ENCODE measurements at places on chromosomes 5 and 9.

DNA sequence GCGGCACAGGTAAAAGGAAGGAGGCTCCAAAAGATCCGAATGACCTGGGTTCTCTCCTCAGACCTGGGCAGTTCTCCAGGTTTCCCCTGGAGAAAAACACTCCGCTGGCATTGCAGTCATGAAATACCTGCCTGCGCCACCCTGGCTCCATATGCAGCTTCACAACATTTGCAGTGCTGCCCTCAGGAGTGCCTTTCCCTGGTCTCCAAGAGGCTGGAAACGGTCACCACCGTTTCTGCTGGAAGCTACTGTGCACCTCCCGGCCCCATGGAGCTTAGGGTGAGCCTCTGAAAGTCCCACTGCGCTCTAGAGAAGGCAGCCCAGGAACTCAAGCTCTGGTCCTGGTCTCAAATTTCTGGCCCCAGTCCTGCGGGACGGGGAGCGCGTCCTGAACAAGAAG is 670 bp downstream of the UGT3A1 start:
- DNase-seq: no peak

DNA sequence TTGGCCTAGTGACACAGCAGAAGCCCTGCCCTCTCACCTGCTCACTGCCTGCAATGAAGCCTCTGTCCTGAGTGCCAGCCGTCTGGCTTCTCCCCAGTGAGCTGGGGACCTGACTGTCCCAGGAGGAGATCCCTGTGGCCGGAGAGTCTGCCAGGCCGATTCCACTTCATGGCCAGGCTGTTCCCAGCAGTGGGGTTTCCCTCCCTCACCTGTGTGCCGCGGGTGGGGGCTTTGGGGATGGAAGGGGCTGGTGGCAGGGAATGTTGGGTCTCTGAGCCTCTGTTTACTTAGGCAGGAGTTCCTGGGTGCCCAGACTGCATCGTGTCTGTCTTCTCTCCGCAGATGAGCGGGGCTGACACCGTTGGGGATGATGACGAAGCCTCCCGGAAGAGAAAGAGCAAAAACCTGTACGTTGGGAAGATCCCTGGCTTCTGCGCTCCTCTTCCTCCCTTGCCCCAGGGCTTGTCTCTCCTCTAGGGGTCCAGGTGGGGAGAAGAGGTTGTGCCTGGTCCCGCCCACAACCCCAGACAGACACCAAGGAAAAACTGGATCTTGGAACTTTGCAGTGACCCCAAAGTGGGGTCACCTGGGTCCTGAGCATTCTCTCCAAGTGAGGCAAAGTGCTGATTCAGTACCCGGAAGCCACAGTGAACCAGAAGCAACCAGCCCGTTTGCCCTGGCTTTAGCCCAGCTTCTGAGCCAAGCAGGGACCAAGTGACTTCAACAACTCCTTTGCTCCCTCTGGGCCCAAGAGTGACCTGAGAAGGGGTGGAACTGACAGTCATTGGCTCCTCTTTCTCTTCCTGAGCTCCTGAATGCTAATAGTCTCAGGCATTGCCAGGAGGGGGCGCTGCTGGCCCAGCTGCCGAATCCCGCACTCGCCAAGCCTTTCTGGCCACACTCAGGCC is 127.7 kb downstream of the RGS3 start:
- DNase-seq: peak; percentile 56

DNA sequence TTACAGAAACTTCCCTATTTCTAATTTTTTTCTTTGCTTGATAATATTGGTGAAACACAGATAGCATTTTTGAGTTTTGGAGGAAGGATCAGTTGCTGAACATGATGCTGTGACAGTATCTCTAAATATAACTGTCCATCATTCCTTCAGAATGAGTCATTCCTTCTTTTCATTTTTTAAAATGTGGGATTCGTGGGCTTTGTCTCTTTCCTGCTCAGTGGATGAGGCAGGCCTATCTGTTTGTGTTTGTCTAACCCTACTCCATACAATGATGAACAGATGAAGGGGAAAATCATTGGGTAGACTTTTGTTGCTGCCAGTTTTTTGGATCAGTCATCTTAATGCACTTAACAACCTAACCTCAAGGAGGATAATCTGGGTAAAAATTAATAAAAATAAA is 15.7 kb upstream of the OR13C8 start:
- DNase-seq: no peak

GRCh38 chr9:130128733-130129431 is 43.3 kb upstream of the NCS1 start:
- peak; percentile 61 for DNase-seq

- no peak for DNase-seq
These were observed 146.7 kb downstream of the CCDC192 start for GRCh38 chr5:127849891-127850290.

GRCh38 chr9:96719521-96719920 is 58.4 kb downstream of the ZNF510 start:
- no peak for DNase-seq

- no peak for DNase-seq
These were observed 218.6 kb downstream of the FBXL7 start for GRCh38 chr5:15718421-15719179.

DNA sequence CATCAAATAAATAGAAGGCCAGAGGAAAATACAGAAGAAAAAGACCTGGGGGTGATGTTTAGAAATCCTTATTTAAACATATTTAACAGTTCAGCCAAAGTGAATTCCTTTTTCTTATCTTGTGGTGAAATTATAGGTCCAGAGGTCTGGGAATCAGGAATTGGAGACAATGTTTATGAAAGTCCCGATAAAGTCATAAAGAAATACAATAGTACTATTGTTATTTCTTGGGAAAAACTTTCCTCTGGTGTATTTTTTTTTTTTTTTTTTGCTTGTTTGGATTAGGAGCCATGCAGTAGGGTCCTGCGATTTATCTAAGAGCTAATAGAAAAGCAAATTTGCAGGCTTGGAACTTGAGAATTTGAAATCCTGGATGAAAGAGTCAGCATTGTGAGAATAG is 426 bp downstream of the C7 start:
- no peak for DNase-seq

DNA sequence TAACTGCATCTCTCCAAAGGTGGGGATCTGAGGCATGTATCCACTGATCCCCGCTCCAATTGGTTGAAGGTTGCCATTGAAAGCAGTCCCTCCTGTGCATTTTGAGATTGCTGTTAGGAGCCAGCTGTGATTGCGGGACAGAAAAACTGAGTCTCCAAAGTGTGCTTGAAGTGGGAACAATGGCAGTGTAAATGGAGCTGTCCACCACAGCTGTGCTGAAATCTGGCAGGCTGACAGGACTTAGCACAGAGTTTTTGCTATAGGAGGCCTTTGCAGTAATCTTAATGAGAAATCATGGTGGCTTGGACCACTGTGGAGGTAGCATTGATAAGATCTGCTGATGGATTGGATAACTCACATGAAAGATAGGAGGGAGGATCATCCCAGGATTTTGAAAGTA is 3.3 kb downstream of the RNF20 start:
- DNase-seq: no peak

GRCh38 chr9:15936306-15936921 is 383.6 kb downstream of the CCDC171 start:
- DNase-seq: no peak

DNA sequence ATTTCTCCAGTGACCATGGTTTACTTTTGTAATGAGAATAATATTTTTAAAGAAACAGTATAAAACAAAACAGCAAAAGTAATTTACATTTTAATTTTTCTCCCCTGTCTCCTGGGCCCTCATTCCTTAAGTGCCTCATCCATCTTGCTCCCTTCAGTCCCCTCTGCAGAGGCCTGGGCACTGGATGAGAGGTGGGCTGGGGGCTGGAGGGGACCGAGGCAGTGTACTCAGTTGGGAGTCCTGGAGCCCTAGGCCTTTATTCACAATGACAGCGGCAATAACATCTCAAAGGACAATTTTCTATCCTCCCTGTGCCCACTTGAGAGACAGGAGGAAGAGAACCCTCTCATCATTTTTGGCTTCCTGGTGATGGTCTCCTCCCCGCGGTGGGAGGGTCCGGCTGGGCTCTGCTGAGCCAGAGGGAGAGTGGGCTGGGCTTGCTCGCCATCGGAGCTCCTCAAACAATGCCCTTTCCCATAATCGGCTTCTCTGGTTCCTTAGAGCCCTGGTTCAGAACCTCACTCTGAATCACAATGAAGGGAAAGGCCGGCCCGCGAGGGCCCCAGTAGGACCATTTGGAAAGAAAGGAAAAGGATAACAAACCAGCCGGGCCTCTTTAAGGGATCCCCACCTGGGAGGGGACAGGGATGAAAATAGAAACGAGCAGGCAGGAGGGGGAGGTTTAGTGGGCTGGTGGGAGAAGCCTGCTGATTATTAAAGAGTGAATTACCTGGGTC is 9.7 kb upstream of the SMIM32 start:
- DNase-seq: no peak
